AG08395 (cell line): ENCODE measurements at places on chromosomes 11 and 22.

DNA sequence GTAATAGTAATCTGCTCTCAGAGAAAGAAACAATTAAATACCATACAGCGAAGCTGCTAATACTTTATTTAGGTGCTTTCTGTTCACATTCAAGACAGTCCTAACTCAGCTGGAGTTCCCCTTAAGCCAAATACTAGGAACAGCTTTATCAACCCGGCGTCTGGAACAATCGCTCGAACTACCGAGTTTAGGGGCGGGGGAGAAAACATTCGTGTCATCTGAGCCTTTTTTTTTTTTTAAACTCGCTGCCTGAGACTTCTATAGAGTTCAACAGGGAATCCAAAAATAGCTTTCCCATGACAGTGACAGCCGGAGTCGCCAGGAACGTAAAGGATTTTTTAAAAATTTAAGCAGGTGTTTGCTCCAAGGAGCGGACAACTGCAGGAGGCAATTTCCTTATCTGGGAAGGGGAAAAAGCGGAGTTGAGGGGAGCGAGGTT, 852 bp downstream of the TRAF6 start:
- DNase-seq, result peak; percentile 18

- no peak for DNase-seq
Measured at GRCh38 chr11:3907590-3907989, 52.1 kb downstream of the STIM1 start.

GRCh38 chr11:126597041-126597440, 241.6 kb downstream of the ST3GAL4 start:
- DNase-seq, result no peak

- no peak for DNase-seq
Measured at GRCh38 chr11:16561150-16561549, 177.3 kb upstream of the C11orf58 start.

DNA sequence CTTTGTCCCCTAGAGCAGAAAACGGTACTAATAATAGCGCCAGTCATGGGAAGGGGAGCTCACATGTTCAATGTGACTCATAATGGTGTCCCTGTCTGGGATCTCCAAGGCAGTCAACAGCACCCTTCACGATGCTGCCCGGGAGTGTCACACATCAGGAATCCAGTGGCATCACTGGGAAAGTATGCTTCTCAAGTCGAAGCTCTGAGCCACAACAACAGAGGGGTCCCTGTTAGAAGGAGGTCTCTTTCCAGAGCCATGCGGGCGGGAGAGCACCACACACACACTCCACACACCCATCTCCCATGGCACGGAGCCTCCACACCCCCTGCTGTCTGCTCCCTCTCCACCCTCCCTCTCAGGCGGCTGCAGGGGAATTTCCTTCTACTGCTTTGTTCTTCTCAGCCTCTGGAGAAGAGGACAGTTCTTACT, 119.7 kb downstream of the ETS1 start:
- peak; percentile 96 for DNase-seq

DNA sequence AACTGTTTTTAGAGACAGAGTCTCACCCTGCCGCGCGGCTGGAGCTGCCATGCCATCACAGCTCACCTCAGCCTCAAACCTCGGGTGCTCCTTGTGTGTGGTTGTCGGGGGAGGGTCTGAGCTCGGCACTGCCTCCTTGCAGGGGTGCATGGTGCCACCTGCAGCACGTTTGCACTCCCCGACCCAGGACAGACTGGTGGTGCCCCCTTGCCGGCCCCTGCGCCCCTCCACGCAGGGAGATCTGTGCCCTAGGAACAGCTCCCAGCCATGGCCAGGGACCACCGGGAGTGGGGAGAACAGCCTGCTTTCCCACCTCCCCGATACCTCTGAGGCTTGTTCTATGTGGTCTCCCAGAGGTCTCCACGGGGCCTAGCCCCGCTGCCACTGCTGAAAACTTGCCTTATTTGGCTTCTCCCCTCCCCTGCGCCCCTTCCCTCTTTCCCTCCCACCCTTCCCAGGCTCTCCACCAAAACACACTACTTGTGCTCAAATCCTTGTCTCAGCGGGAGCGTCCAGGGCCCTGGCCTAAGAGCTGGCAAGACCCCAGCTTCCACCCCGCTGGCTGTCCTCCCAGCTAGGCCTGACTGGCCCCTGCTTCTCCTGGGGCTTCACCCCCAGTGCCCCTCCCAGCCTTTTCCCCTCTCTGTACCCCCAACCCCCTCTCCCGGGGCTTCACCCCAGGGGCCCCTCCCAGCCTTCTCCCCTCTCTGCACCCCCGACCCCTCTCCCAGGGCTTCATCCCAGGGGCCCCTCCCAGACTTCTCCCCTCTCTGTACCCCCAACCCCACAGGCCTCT, 13.4 kb upstream of the TPCN2 start:
- no peak for DNase-seq

GRCh38 chr11:70140711-70141485, 62.2 kb upstream of the FADD start:
- DNase-seq, result no peak

GRCh38 chr22:17087498-17088131, 2.8 kb downstream of the IL17RA start:
- peak; percentile 40 for DNase-seq

- no peak for DNase-seq
Measured at GRCh38 chr11:2383852-2384804, 7.0 kb downstream of the CD81 start.

DNA sequence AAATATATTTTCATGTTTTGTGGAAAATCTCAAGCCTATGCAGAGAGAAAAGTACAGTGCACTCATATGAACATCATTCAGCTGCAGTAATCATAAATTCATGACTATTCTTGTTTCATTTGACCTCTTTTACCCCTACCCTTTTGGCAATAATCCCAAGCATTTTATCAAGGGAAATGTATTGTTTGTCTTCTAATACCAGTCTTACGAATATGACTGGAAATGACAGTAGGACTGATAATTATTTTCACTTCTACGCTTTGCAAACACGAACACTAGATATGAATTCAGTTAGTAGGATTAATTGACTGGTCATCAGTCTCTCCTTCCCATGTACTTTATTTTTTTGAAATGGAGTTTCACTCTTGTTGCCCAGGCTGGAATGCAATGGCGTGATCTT, 90.3 kb downstream of the MTMR3 start:
- DNase-seq, result no peak

DNA sequence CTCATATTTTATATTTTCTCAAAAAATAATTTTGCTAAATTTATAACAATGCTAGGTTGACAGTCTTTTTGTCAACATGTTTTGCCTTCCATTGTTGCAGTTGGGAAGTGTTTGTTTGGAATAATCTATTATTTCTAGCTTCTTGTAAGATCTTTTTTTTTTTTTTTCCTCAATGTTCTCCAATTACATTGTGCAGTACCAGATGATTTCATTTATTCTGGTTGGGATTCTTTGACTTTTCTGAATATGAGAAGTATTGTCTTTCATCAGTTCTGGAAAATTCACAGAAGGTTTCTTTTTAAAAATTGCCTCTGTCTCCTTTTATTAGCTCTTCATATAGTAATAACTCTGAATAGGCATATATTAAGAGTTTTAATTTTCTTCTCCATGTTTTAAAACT, 245.4 kb downstream of the DYNC2H1 start:
- DNase-seq, result no peak

GRCh38 chr11:91247009-91247735, 977.4 kb upstream of the FAT3 start:
- no peak for DNase-seq

GRCh38 chr11:43315966-43316365, 4.2 kb downstream of the API5 start:
- DNase-seq, result no peak

GRCh38 chr11:7613394-7613720, 59.9 kb downstream of the CYB5R2 start:
- no peak for DNase-seq

GRCh38 chr11:29306527-29306926, 710.3 kb downstream of the KCNA4 start:
- peak; percentile 81 for DNase-seq

DNA sequence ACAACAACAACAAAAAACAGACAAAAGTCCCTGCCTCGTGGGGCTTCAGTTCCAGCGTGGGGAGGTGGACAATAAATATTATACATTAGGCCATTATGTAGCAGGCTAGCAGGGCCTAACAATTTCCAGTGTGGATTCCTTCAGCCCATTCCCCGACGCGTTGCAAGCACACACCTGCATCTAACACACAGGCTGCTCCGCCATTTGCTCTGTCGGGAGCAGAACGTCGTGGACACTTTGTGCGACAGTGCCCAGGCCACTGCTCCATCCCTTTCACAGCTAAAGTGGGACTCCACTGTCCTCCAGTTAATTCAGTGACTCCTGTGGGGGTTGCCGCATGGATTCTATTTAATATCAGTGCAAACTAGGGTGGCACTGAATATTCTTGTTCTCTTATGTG, 10.9 kb upstream of the FGF3 start:
- DNase-seq, result no peak

GRCh38 chr22:42180349-42180842, 49.8 kb upstream of the CYP2D6 start:
- DNase-seq, result no peak

- DNase-seq, result peak; percentile 99
Measured at GRCh38 chr11:65606876-65607613, 7.0 kb downstream of the MAP3K11 start.

DNA sequence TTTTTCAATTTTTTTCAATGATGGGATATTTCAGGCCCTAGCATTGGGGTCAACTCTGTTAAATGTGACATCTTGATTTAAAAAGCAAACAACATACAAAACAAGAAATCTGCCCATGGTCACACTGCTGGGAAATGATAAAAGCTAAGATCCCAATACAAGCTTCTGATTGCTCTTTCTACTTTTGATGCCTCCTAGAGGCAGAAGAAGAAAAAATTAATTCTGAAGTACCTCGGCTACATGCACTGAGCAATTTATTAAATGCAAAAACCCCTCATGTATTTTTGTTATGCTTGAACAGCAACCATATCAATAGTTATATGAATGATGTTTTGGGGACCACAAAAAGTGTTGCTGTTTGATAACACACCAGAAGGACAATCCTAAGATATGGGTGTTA, 342.1 kb upstream of the NARS2 start:
- DNase-seq, result no peak

- no peak for DNase-seq
Measured at GRCh38 chr11:43214471-43214870, 97.3 kb upstream of the API5 start.

DNA sequence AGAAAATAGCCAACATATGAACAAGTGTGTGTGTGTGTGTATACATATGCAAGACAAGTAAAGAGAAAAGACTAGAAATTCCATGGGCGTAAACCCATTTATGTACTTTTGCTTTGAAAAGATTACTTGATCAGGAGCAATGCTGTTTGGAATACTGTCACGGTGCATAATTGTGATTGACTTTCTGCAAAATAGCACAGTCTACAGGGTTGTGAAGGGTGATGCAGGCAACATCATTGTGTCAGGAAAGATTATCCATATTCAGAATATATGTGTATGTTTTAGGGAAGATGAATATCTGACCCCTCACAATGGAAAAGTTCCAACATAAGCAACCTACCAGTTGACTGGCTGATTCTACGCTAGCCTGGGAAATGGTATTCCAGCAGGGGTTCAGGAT, 307.7 kb downstream of the JRKL start:
- DNase-seq, result no peak

DNA sequence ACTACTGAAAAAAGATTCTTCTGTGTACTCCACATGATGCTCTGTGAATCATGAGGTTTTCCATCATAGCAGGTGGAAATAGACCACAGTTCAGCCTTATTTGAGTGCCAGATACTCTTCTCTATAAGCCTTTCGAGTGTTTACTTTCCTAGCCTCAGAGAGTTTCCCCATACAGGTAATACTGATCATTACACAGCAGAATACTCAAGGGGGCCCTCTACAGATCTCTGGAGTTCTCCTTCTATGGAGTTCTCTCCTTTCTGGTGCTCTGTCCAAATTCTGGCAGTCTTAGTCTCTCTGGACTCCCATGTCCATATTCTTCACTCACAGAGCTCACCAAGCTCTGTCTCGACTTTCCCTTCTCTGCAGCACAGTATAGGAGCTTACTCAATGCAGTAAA, 175.7 kb upstream of the CARD18 start:
- no peak for DNase-seq

DNA sequence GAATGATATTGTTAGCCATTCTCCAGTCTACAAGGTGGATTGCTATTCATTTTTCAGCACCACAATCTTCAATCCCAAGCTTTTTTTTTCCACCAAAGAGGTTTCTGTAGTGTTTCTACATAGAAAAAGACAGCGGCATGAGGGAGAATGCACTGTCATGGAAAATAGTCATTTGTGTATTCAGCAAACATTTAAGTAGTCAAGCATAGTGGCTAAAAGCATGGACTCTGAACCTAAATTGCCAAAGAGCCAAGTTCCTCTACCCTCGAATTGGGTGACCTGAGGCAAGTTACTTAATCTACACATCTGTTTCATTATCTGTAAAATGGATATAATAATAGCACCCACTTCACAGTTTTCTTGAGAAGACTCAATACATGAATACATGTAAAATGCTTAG, 14.2 kb downstream of the GAS2 start:
- no peak for DNase-seq

DNA sequence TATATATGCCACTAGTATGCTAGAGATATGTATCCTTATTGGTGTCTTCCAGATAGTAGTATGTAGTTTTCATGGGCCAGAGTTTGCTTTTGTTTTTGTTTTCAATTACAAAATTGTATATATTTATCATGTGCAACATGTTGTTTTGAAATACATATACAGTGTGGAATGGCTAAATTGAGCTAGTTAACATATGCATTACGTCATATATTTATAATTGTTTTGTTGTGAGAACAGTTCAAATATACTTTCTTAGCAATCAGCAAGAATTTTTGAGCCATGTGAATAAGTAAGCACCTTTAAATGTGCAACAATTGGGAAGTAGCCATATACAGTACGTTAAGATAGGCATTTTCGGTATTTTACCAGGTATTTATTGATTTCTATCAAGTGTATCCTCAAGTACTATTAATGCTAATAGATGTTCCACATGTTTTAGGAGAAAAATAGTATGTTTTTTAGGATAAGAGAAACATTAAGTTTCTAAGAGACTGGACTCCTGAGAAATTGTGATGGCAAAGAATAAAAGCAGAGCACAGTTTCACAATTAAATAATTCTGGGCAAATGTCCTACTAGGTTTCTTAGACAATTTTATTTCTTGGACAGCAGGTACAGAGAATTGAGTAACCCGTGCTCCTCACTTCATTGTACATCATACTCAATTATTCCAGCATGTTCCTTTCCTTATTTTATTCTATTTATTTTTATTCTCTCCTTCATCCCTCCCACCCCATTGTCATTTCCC, 60.5 kb upstream of the SLC5A12 start:
- no peak for DNase-seq

- peak; percentile 91 for DNase-seq
Measured at GRCh38 chr22:36734171-36735058, 30.9 kb upstream of the CACNG2 start.

GRCh38 chr11:36500315-36500721, 9.8 kb downstream of the TRAF6 start:
- peak; percentile 90 for DNase-seq

- no peak for DNase-seq
Measured at GRCh38 chr22:20524004-20524481, 16.6 kb downstream of the MED15 start.

GRCh38 chr11:130422251-130422995, 6.0 kb downstream of the ADAMTS8 start:
- no peak for DNase-seq

GRCh38 chr11:115706626-115707135, 202.5 kb upstream of the CADM1 start:
- peak; percentile 22 for DNase-seq

- no peak for DNase-seq
Measured at GRCh38 chr11:73995731-73996130, 13.1 kb upstream of the UCP2 start.
